Epithelial cell of esophagus (primary cell): ENCODE measurements at places on chromosomes 5 and 9.

- DNase-seq = no peak
Observed at GRCh38 chr5:158273035-158273434, 414.1 kb upstream of the CLINT1 start.

DNA sequence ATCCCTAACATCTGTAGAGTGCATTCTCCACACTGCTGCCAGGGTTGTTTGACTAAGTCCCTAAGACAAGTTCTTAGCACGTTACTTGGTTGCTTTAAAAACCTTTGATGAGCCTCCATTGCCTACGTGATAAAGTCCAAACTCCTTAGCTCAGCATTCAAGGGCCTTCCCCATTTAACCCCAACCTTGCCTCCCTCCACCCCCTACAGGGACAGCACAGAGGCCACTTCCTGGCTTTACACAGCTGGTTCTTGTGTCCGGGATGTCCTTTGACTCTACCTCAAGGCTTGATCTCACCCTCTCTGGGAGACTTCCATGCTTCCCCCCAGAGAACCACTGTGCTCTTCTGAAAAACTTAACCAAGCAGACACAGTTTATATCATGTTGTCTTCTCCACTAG lies 29.4 kb downstream of the FAM240B start:
- DNase-seq = no peak

GRCh38 chr5:152379331-152379730 lies 25.7 kb downstream of the NMUR2 start:
- no peak for DNase-seq

DNA sequence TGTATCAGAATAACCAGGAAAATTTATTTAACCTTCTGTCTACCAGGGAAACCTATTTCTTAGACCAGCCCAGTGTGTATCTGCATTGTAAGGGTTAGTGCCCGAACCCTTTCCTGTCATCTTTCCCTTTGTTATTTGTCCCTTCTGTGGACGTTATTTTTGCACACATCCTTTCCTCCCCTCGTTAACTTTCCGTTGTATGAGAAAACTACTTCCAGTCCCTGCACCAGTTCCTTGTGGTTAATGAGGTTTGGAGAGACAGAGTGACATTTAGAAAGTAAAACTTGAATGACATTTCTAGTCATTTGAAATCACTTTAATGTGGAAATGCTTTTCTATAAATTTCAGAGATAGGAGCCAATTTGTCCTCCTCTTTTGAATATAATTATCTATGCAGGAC lies 4.3 kb upstream of the IFNB1 start:
- no peak for DNase-seq

- DNase-seq = no peak
Observed at GRCh38 chr5:144201588-144201987, 30.9 kb downstream of the KCTD16 start.

DNA sequence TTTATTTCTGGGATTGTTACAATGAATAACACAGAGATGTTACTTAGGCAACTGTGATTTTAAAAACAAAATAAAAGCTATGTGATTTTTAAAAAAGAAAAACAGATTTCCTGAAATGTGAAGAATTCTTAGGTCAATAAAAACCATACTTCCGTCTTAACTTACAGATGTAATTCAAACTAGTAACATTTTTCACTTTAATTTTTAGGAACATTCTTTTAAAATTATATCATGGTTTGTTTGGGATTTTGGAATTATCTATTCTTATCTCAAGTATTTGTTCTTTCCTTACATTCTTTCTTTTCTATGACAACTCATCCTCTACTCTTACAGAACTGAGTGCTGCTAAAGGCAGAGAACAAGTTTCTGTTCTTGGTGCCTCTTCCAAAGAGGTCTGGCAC lies 159.5 kb downstream of the RAPGEF6 start:
- DNase-seq = no peak
